ENCODE measurements at places on chromosomes 11 and 22. TPM values are rescaled to one million over a fixed set of nuclear protein-coding genes. Genes with fewer than 3 reads are reported as not detected.

GSTT2B gene
- 1.4 TPM for total RNA-seq

ART1 gene
- total RNA-seq, result not detected

OR52N5 gene
- not detected for total RNA-seq

DEPDC7 gene
- total RNA-seq, result 5.7 TPM

SHANK3 gene
- total RNA-seq, result 0.43 TPM

DGKZ gene
- 21.0 TPM for total RNA-seq

COA4 gene
- 57.5 TPM for total RNA-seq

RFPL1 gene
- not detected for total RNA-seq

LPXN gene
- total RNA-seq, result 1.9 TPM

BLID gene
- total RNA-seq, result 3.4 TPM

SERPIND1 gene
- total RNA-seq, result not detected

MMP11 gene
- 5.0 TPM for total RNA-seq

SLC29A2 gene
- 0.17 TPM for total RNA-seq

ZBED5 gene
- 23.0 TPM for total RNA-seq

SLC22A6 gene
- total RNA-seq, result not detected

LRRC55 gene
- total RNA-seq, result under 0.01 TPM

C22orf31 gene
- total RNA-seq, result not detected

FOLR2 gene
- not detected for total RNA-seq

PDE3B gene
- total RNA-seq, result 4.6 TPM

DSCAML1 gene
- total RNA-seq, result under 0.01 TPM

C11orf52 gene
- not detected for total RNA-seq

B4GALNT4 gene
- 4.9 TPM for total RNA-seq

APOC3 gene
- not detected for total RNA-seq

CARD16 gene
- total RNA-seq, result 30.0 TPM

DKK3 gene
- total RNA-seq, result 441 TPM

MCHR1 gene
- total RNA-seq, result 0.63 TPM

KCNJ11 gene
- total RNA-seq, result not detected

XPNPEP3 gene
- total RNA-seq, result 8.5 TPM

OR52H1 gene
- 0.63 TPM for total RNA-seq

CCDC117 gene
- total RNA-seq, result 9.6 TPM

KCNK4 gene
- total RNA-seq, result 0.09 TPM

PNPLA3 gene
- 1.7 TPM for total RNA-seq

TRIM48 gene
- not detected for total RNA-seq

ZNF280B gene
- not detected for total RNA-seq

TSG101 gene
- 31.9 TPM for total RNA-seq

CBLIF gene
- total RNA-seq, result not detected

C11orf97 gene
- total RNA-seq, result not detected

HBB gene
- not detected for total RNA-seq

EMID1 gene
- 0.09 TPM for total RNA-seq

VEGFB gene
- 22.1 TPM for total RNA-seq

MMP8 gene
- total RNA-seq, result under 0.01 TPM
